SW480 (cell line): ENCODE measurements at places on chromosomes 16 and 17.
A peak's percentile ranks its signal among the peaks of the same experiment; 100 is the strongest.

- no peak for DNase-seq
Measured at GRCh38 chr16:50671644-50672260, 9.4 kb downstream of the SNX20 start.

GRCh38 chr16:88782454-88783390 is 2.3 kb downstream of the PIEZO1 start:
- DNase-seq, result no peak

DNA sequence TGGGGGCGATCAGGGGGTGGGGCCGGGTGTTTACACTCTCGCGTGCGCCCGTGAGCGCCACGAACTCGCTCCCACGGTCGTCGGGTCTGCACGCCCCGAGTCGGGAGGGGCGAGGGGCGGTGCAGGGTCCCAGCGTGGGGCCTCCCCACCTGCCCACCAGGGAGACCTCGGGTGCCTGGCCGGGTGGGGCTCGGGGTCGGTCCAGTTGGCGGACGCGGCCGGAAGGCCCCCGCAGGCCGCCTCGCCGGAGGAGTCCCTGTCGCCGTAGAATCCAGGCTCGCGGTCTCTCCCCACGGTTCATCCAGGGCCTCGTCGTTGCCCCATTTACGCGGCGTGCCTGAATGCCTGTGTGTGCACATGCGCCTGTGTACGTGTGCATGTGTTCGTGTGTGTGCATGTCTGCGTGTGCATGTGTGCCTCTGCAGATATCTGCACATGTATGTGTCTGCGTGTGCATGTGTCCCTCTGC is 510 bp upstream of the RAB40B start:
- DNase-seq, result no peak

GRCh38 chr17:3965118-3965800 is 1.0 kb upstream of the ATP2A3 start:
- peak; percentile 54 for DNase-seq

DNA sequence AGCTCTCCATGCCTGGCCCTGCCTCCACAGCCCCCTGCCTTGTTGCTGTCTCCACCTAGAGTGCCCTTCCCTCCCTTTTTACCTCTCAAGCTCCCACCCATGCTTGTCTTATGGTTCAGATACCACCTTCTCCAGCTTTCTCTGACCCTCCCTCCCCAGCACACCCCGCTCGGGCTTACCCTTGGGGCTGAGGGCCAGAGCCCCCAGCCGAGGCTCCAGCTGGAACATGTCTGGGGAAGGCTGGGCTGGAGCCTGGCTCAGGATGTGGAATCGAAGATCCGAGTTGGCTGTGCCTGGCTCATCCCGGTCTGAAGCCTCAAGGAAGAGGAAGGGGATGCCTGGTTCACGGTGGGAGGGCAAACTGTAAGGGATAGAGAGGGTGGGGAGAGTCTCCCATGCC is 3.6 kb downstream of the CDH16 start:
- DNase-seq, result no peak

DNA sequence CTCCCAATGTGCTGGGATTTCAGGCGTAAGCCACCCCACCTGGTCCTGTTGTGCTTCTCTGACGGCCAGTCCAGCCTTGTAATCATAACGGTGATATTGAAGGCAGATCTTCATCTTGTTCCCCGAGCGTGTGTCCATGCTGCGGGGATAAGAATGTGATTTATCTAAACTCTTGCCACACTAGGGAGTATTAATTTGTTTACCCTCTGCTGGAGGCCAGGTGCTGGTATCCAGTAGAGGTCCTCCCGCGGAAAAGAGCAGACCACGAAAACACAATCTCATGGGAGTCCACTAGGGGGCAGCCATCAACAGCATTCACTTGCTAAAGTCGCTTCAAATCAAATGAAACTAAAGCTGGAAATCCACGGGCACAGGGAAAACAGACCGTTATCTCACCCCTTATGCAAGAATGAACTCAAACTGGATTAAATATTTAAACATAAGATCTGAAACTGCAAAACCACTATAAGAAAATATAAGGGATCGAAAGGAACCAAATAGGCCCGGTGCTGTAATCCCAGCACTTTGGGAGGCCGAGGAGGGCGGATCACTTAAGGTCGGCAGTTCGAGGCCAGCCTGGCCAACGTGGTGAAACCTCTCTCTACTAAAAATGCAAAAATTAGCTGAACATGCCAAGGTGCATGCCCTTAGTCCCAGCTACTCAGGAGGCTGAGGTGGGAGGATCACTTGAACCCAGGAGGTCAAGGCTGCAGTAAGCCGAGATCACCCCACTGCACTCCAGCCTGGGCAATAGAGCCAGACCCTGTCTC is 22.3 kb upstream of the RBBP6 start:
- DNase-seq, result peak; percentile 71

GRCh38 chr16:67394155-67395104 is 1.1 kb upstream of the TPPP3 start:
- DNase-seq, result no peak

- no peak for DNase-seq
Measured at GRCh38 chr17:47243737-47244598, 9.7 kb upstream of the ITGB3 start.

- DNase-seq, result no peak
Measured at GRCh38 chr16:8855972-8856371, 12.8 kb downstream of the CARHSP1 start.

DNA sequence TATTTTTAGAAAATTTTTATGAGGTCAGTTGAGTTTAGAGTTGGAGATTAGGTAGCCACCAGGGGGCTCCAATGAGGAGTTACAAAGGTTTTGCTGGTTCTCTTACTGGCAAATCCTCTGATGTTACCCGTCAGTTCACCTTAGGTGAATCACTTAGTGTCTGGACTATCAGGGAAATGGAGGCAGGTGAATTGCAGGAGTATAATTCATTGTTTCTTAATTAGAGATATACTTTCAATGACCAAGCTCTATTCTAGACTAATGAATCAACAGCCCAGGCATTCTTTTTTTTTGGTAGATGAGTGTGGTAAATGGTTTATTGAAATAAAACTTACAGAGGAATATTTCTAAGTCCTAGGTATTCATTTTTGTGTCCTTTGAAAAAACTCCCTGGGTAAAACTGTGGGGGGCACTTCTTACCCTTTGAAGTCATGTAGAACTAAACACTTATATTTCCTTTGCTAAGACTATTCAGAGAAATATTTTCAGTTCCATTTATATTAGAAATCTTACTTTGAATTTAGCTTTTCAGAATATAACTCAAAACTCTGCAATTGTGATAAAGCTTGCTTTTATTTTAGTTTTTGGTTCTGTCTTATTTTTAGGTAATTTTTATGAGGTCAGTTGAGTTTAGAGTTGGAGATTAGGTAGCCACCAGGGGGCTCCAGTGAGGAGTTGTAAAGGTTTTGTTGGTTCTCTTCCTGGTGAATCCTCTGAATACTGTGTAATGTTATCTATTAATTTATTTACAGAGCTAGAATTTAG is 17.7 kb downstream of the PSMD11 start:
- peak; percentile 63 for DNase-seq

DNA sequence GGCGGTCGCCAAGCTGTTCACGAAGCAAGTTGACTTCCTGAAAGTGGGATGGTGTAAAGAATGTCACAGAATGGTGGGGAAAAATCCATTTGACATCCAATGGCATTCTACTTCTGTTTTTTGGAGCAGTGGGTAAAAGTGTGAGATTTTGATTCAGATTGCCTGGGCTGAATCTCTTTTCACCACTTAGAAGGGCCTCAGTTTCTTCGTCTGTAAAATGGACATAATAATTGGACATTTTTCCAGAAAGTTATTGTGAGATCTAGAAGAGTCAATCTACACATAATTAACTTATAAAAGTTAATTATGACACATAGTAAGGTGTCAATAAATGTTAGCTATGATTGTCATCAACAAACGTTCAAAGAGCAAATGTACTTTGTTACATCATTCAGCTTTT is 3.0 kb downstream of the KRT40 start:
- DNase-seq, result no peak

DNA sequence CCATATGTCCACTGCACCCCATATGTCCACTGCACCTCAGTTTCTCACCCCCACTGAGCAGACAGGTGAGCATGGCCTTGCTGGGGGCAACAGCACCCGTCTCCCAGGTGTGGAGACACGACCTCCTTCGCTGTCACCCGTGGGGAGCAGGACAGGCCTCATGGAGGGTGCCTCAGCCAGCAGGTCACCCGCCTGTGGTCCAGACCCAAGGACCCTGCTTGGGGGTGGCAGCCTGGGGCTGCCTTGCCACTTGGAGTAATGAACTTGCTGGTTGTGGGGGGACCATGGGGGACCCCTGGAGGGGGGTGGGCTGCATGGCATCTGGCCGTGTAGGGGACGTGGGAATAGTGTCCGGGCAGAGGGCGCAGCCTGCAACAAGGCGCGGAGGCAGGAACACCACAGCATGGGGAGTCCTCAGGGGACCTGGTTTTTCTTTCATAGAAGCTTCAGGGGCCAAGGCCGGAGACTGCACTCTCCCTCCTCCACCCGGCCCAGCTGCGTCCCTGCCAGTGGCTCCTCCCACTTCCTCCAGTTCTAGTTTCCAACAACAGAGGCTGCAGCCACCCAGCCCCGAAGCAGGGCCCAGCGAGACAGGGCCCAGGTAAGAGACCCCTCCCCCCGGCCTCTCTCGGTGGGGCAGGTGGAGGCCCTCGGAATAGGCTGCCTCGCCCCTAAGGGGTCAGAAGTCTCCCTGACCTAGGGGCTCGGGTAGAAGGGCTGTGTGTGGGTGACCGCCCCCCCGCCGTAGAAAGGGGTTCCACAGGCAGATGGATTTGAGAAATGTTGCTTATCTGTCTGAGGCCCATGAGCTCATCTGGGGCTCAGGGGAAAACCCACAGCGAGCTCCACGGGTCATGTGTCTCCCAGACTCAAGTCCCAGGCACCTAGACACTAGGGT is at the start of gene NHLRC4:
Gene NHLRC4, plus strand, starts transcription at position 531 of the 898 bp plus-strand sequence. CDS start 1,043 bp downstream, outside the sequence.
- DNase-seq, result no peak

DNA sequence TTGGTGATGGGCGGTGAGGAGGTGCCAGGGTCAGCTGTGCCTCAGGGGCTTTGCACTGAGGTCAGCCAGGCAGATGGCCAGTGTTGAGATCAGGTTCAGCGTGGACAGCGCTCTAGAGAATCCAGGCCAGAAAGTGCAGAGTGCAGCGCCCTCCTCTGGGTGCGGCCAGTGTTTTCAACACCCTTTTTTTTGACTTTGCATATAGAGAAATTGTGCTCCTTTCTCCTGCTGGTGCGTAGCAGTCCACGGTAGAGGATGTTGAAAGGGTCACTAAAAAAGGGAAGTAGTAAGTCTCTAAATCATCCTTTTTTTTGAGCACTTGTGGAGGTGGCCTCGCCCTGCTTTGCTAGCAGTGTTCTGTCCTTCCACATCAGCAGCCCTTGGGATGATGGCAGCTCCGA is 53.9 kb downstream of the BANP start:
- no peak for DNase-seq
